ENCODE measurements at places on chromosomes 3 and 15.

GRCh38 chr15:29043736-29044502 is 158.1 kb downstream of the APBA2 start:
- no peak for DNase-seq

- DNase-seq, result no peak
Measured at GRCh38 chr3:76212679-76213078, 427.3 kb upstream of the ZNF717 start.

GRCh38 chr3:102354818-102355515 is 79.8 kb upstream of the ZPLD1 start:
- DNase-seq, result no peak

DNA sequence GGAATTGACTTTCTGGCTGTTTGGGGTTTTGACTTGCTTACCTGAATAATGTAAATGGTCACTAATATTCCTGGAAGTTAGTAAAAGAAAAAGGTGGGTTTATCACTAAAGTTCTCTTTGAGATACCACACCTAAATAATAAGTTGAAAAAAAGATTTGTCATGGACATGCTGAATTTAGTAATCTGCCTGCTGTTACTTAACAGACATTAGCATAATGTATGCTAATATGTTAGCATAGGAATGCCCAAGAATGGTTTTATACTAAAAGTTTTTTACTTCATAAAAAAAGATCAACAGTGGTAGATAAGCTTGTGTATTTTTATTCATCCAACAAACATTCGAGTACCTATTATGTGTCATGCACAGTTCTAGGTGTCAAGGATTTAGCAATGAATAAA is 36.5 kb downstream of the GMPS start:
- no peak for DNase-seq

- no peak for DNase-seq
Measured at GRCh38 chr3:122365073-122365472, 18.0 kb downstream of the MIX23 start.

DNA sequence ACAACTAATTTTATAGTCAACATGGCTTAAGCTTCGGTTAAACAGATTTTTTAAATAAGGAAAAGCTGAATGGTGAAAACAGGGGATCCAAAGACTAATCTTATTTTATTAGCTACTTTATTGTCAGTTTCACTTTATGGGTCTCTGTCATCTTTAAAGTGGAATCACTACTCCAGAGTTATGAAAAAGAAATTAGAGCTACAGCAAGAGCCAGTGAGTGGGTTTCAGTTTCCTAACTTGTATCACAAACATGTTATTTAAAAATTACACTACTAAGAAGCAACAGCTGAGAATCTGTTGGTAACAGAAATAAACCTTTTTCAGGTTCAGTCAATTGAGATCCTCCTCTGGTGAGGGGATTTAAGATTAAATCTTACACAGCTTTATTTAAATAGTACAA is 10.0 kb downstream of the PHC3 start:
- DNase-seq, result no peak

DNA sequence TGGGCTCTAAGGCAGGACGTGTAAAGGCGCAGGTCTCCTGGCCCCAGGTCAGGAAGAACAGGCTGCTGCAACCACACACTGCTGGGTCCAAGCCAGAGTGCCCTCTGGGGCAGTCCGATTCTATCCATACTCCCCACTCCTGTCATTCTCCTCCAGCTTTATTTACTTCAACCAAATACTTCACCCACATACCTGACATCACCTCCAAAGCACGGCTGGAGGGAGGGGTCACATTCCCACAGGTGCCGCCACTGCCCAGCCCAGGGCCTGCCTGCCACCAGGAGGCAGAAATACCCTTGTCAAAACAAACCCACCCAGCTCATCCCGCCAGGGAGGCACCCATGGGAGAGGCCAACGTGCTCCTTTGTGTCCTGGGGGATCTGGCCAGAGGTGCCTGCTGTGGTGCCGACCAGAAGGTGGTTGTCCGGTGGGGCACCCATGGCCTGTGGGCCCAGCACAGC is 100.4 kb downstream of the DAPK2 start:
- DNase-seq, result no peak

GRCh38 chr15:93245661-93246042 is 156.6 kb upstream of the RGMA start:
- no peak for DNase-seq

GRCh38 chr3:183984749-183985729 is 32.6 kb downstream of the ABCC5 start:
- DNase-seq, result no peak

DNA sequence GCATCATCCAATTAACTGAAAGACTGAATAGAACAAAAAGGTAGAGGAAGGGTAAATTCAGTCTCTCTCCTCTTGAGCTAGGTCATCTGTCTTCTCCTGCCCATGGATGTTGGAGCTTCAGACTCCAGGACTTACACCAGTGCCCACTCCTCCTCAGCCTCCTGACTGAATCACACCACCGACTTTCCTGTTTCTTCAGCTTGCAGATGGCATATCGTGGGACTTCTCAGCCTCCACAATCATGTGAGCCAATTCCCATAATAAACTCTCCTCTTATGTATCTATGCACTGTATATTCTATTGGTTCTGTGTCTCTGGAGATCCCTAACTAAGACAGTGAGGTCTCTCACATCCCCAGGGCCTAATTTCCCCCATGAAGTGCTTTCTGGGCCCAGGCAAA is 140.4 kb downstream of the CD47 start:
- DNase-seq, result peak; percentile 75

DNA sequence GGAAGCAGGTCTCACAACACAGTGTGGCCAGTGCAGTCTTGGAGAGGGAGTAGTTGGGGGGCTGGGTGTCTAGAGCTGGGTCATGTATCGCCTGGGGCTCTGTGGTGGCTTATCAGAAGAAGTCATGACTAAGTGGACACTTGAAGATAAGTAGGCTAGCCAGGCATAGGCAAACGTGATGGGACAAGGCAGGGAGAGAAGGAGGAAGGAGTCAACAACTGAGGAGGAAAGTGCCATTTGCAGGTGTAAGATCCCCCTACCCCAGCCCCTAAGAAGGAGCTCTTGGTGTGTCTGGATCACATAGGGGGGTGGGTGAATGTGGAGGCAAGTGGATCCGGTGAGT is 352.3 kb downstream of the LRTM1 start:
- DNase-seq, result no peak

DNA sequence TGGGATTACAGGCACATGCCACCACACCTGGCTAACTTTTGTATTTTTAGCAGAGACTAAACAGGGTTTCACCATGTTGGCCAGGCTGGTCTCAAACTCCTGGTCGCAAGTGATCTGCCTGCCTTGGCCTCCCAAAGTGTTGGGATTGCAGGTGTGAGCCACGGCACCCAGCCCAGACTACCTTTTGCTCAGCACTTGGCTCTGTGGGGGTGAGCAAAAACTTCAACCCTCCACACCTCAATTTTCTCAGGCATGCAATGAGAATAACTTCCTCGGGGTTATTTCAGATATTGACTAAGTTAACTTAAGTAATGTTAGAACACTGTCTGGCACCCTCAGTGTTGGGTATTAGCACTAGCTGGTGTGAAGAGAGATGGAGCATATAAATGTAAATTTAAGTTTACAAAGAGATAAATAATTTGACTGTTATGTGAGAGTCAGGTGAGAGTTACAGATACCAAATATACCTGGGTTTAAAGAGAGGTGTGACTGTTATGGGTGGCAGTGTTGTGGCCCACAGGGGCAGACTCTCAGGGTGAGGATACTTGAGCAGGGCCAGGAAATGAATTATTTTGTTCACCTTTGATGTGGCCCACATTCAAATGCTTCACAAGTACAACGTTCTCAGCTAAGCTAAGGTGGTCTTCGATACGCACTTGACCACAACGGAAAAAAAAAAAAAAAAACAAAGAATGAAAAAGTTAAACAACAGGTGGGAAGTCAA is 29.0 kb downstream of the CPOX start:
- DNase-seq, result no peak

GRCh38 chr3:54511766-54512365 is 389.5 kb downstream of the CACNA2D3 start:
- DNase-seq, result no peak

- no peak for DNase-seq
Measured at GRCh38 chr3:88707837-88708236, 399.6 kb upstream of the EPHA3 start.

- no peak for DNase-seq
Measured at GRCh38 chr15:47570881-47571640, 146.2 kb upstream of the SEMA6D start.

- no peak for DNase-seq
Measured at GRCh38 chr3:110393941-110394340, 677.7 kb upstream of the NECTIN3 start.

DNA sequence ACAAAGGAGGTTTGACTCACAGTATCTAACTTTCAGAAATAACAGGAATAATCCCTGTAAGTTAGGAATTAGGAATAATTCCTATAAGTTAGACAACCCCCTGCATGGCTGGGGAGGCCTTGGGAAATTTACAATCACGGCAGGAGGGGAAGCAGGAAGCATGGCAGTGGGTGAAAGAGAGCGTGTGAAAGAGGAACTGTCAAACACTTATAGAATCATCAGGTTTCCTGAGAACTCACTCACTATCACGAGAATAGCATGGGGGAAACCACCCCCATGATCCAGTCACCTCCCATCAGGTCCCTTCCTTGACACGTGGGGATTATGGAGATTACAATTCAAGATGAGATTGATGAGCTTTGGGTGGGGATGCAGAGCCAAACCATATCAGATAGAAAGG is 385.5 kb downstream of the IL20RB start:
- DNase-seq, result peak; percentile 8

DNA sequence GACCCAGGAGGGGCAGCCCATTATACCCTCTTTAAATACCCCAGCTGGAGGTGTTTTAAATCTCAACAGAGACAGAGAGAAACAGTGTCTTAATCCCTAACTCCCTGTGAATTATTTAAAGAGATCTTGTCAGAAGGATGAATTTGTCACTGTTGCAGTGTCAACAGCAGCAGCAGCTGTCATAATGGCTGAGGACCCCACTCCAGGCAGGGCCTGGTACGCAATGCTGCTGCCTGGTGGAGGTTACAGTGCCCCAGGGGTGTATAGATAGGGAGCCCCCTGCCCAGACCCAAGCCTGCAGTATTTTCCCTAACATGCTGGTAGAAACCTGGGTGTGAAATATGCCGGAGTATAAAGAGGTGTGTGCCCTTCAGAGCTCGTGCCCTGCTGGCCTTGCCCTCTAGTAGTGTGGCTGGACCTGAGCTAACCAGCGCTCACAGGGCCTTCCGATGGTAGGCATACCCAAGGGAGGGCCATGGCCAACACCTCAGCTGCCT is 143.0 kb downstream of the EPHB1 start:
- DNase-seq, result no peak

GRCh38 chr3:87191175-87191574 is 35.9 kb upstream of the CHMP2B start:
- no peak for DNase-seq

- no peak for DNase-seq
Measured at GRCh38 chr15:65940618-65940909, 71.3 kb downstream of the RAB11A start.

- DNase-seq, result peak; percentile 26
Measured at GRCh38 chr3:8938021-8938420, 25.3 kb downstream of the RAD18 start.

DNA sequence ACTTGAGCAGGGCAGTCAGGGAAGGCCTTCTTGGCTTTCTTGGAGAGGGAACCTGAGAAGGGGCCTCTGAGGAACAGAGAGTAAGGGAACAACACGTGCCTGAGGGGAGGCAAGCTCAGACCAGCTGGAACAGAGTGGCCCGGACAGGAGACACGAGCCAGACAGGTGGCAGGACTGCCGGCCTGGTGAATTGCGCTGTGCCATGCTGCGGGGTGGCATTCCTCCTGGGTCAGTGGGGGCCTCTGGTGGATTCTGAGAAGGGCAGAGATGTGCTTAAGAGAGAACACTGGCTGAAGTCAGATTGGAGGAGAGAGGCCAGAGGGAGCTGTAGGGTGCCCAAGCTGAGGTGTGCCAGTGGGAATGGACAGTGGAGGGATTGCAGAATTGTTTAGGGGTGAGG is 4.9 kb downstream of the CHAC1 start:
- no peak for DNase-seq

DNA sequence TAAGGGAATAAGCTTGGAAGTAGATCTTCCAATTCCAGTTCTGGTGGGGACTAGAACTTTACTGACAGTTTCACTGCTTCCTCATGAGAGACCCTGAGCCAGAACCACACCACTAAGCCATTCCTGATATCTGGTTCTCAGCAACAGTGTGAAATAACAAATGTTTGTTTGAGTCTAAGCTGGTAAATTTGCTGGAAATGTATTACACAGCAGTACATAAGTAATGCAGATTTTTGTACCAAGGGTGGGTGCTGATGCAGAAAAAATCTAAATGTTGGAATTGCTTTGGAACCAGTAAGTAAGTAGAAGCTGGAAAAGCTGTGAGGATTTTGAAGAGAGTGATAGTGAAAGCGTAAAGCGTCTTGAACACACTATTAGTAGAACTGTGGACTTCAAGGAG is 14.4 kb upstream of the AKAP13 start:
- DNase-seq, result no peak

GRCh38 chr15:62976301-62976881 is 66.2 kb upstream of the TPM1 start:
- DNase-seq, result no peak

DNA sequence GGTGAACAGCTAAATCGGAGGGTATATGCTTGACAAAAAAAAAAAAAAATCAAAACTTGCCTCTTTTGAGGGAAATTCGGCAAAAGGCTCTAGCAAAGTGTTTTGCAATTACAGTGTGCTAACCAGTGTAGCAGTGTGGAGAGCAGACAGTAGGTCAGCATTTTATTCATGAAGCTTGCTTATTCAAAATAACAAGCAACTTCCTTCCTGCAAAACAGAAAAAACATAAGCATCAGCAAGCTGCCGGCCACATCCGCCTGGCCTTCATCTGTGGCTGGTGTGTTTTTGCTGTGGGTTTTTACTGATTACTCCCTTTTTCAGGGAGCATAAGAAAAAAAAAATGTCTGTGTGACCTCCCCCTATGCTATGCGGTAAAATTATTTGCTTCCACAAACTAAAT is 434.1 kb downstream of the OCA2 start:
- DNase-seq, result no peak

GRCh38 chr3:195162033-195162669 is 108.8 kb downstream of the XXYLT1 start:
- DNase-seq, result peak; percentile 67

- no peak for DNase-seq
Measured at GRCh38 chr3:42277676-42278075, 11.7 kb upstream of the CCK start.

- DNase-seq, result no peak
Measured at GRCh38 chr3:187516446-187517185, 148.4 kb downstream of the RTP4 start.

GRCh38 chr3:165642761-165643420 is 194.3 kb downstream of the BCHE start:
- DNase-seq, result no peak

- no peak for DNase-seq
Measured at GRCh38 chr3:88632226-88632625, 475.2 kb upstream of the EPHA3 start.
